ENCODE measurements at places on chromosomes 1 and 21. TPM values are rescaled to one million over a fixed set of nuclear protein-coding genes. Genes with fewer than 3 reads are reported as not detected.

Gene ERG
- total RNA-seq = not detected

Gene OR2L8
- not detected for total RNA-seq

Gene KIF21B
- total RNA-seq = 55.7 TPM

Gene PCSK9
- total RNA-seq = not detected

Gene HHAT
- 1.3 TPM for total RNA-seq

Gene NCDN
- total RNA-seq = 31.3 TPM

Measured in activated naive CD8-positive, alpha-beta T cell treated with anti-CD3 and anti-CD28 coated beads for 36 hours (primary cell).